Adipocyte (in vitro differentiated cells): ENCODE measurements at places on chromosomes 4 and X.
A peak's percentile ranks its signal among the peaks of the same experiment; 100 is the strongest.

- peak; percentile 98 for DNase-seq
Observed at GRCh38 chr4:182448281-182449151, 205.3 kb downstream of the TENM3 start.

- peak; percentile 9 for DNase-seq
Observed at GRCh38 chr4:4763822-4764557, 95.5 kb upstream of the MSX1 start.

- peak; percentile 21 for DNase-seq
Observed at GRCh38 chr4:82524570-82525152, 37.1 kb downstream of the TMEM150C start.

DNA sequence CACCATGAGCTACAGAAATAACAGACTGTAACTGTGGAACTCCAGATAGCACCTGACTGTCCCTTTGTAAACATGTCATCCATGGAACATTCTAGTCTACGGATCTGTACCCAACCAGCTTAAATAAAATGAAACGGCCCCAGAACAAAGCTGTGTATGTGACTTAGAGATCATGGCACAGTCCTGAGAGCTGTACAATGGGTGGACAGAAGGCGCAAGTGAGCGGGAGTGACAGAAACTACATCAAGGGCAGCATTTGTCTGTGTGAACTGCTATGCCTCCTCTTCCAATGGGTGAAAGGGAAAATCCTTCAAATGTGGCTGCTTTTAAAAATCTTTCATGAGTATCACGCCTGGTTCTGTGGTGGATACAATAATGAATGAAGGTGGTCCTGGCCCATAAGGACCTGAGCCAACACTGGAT, 72.5 kb downstream of the FAT1 start:
- DNase-seq, result no peak

DNA sequence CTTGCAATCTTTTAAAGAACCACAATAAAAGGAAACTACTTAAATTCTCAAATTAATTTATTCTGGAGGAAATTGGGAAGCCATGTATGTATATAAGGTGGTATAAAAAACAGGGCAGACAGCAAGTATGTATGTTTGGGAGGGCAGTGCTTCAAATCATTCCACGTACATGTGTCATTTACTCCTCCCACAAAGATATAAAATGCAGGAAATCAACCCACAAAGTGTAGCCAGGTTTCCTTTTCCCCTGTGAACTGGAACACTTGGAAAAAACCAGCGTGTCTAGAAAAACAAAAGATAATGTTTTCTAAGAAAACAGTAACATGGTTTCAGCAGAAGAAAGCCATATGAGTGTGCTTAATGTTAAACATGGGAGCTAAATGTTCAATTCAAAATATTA, 156.7 kb upstream of the FAM47A start:
- no peak for DNase-seq

- DNase-seq, result no peak
Observed at GRCh38 chrX:139382529-139382928, 148.0 kb upstream of the F9 start.

GRCh38 chrX:19177721-19178120, 55.5 kb upstream of the ADGRG2 start:
- DNase-seq, result no peak

DNA sequence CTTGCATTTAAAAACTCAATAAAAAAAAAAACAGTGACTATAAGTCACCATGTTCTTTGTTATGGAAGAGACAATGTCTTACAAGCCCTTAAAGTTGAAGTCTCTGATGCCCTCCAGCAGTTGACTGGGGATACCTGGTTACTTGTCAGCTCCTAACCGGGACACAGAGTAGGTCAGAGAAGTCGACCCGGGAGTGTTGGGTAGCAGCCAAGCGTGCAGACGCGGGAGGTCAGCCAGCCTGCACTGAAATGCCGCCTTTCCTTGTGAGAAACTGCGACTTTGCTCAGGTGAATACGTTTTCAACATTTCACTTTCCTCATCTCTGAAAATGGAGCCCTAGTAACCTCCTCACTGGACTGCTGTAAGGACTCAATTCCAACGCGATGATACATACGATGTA, 81.8 kb downstream of the F11 start:
- no peak for DNase-seq

DNA sequence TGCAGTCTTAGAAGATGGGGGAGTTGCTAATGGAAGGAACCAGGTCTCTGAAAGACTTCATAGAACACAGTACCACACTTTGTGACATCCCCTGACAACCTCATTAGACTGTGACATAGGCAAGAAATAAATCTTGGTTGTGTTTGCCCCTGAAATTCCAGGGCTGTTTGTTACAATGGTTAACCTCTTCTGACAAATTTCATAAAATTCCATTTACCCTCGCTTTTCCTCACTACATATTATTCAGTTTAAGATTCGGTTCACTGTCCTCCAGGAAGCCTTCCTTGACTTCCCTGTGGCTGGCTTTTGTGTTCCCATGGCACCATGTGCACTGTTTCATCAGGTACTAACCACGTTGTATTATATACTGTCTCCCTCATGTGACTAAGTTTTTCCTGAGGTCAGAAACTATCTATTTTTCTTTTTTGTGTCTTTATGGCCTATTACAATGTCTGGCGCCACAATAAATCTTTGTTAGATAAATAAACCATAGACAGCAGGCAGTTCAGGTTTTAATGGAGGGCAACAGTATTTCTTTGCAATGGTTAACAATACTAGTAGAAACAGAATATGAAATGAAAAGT, 54.2 kb downstream of the ATXN3L start:
- DNase-seq, result no peak

DNA sequence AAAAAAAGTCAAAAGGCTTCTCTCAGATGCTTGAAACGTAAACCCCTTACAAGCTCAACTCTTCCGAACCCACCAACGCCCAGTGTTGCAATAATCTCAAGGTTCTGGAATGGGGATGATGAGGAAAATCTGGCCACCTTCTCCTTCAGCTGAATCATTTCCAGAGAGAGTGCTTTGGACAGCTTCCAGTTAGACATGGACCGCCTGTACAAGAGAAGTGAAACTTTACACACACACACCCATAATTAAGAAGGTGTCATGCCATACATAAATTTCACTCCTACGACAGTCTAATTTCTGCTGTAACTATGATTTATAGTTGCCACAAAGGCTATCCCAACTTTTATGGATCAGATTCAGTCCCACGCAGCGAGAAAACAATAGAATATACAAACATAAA, 72.3 kb downstream of the PRKG2 start:
- no peak for DNase-seq

GRCh38 chr4:2186133-2186864, 55.6 kb downstream of the HAUS3 start:
- DNase-seq, result no peak

GRCh38 chr4:3494462-3494871, 31.4 kb downstream of the DOK7 start:
- no peak for DNase-seq

DNA sequence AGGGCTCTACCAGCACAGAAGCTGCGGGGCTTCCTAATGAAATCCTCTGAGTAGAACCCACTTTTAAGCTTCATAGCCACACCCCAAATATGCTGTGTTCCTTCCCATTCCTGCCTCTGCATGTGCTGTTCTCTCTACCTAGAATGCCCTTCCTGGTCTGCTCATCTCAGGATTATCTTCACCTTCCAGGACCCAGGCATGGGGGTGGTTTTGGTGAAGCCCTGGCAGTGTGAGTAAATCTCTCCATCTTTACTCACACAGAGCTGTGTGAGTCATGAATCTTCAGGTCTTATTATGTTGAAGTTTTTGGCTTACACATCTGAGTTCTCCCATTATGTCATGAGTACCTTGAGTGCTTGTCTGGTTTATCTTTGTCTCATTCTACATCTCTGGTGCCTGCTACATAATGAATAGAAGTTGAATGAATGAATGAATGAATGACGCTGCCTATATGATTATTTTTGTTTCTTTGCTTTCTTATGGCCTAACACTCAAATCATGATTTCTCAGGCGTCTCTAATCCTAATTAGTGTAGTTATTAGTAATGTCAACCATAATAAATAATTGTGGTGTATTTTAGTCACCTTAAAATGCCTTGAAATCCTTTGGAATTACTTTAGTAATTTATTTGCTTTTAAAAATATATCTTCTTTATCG, 41.9 kb downstream of the HADH start:
- DNase-seq, result no peak
